GM12864 (cell line): ENCODE measurements at places on chromosomes 7 and 10.

- no peak for DNase-seq
Measured at GRCh38 chr7:27163288-27164044, 1.9 kb downstream of the HOXA9 start.

DNA sequence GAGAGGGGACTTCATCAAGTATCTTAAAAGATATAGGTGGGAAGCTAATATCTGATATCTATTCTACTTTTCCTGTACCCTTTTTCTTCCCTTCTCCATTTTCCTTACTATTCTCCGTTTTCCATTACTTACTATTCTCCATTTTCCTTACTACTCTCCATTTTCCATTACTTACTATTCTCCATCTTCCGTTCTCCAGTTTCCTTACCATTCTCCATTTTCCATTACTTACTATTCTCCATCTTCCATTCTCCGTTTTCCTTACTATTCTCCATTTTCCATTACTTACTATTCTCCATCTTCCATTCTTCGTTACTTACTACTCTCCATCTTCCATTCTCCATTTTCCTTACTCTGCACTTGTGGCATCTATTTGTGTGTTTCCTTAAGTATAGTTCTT lies 39.3 kb downstream of the STEAP4 start:
- no peak for DNase-seq

DNA sequence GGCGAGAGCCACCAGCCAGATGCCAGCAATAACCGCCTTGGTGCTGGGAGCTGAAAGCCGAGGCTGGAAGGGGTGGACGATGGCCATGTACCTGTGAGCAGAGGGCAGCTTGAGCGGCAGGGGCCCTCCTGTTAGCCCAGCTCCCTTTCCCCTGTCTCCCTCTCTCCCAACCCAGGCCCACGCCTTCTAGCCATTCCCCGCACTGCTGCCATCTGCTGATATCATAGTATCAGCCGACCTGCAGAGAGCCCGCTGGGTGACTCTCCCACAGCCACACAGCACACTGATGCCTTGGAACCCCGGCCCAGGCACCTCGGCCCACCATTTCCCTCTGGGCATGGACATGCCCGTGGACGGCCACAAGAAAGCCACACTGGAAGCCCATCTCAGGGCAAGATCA lies 1.7 kb downstream of the TACR2 start:
- no peak for DNase-seq

DNA sequence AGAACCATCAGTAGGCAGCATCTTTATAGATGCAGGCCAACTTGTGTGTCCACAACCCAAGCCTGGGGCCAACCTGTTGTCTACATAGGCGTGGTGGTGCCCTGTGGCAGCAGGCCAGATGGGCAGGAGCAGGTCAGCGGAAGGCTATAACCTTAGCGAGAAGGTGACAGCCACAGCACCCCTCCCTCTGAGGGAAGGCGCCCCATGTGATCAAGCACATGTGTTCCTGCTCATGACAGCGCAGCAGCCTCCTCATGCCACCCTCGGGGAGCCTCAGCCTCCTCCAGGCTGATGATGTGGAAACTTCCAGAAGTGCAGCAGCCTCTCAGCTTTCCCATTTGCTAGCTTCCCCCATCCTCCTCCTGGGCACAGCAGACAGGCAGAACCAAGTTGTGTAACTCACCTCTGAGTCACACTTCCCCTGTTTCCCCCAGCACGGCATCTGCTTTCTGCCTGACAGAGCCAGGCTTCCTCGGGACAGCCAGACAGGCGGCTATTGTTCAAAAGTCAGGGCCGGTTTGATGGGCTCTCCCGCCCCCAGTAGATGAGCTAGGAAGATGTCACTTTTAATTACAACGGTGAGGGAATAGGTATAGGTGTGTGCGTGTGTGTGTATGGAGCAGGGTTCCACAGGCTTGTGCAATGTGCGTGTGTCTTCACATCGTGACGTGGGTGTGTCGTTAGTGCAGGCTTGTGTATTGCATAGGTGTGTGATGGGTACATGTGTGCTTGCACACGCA lies 312.0 kb upstream of the ZMIZ1 start:
- no peak for DNase-seq

- peak; percentile 4 for DNase-seq
Measured at GRCh38 chr10:105063796-105064195, 422.7 kb downstream of the SORCS3 start.

- no peak for DNase-seq
Measured at GRCh38 chr7:95631527-95631926, 35.2 kb upstream of the PDK4 start.

GRCh38 chr7:134662166-134662870 lies 15.7 kb downstream of the BPGM start:
- no peak for DNase-seq

- DNase-seq: no peak
Measured at GRCh38 chr10:76086761-76087639, 655.6 kb downstream of the LRMDA start.

- no peak for DNase-seq
Measured at GRCh38 chr10:129163531-129163930, 303.5 kb upstream of the MGMT start.

GRCh38 chr7:18845700-18846099 lies 271.7 kb downstream of the TWIST1 start:
- no peak for DNase-seq

DNA sequence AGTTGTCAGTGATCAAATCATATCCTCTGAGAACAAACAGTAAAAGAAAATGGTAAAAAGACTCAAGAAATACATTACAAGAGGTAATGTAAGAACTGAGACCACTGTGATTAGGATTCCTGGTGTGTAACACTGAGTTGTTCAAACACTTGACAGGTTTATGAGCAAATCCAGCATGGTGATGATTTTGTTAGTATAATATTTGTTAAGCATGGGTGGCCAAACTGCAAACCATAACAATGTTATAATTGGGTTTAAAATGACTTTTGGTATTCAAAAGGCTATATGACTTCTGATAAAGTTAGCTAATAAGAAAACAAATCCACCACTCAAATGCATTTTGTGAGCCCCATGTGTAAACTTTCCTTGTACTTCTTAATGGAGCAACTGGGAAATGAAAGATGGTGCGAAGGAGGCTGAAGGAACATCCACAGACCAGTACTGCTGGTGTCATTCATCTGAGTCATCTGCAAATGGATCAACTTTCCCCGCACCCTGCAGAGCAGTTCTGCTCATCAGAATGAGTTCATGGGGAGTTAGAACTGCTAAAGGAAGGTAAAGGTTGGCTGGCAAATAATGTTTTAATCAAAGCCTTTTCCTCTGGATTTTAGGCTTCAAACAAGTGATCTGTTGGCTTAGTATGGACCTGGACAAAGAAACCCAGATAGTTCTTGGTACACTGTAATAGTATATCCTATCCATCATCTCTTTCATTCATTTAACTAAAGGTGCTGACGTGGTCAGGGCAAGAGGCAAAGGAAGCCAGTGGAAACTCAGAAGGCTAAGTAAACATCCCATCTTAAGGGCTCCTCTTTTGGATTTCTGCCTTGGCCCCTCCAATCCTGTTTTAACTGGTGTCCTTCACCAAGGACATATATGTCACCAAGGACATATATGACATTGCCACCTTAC lies 45.0 kb downstream of the AFAP1L2 start:
- DNase-seq: no peak

DNA sequence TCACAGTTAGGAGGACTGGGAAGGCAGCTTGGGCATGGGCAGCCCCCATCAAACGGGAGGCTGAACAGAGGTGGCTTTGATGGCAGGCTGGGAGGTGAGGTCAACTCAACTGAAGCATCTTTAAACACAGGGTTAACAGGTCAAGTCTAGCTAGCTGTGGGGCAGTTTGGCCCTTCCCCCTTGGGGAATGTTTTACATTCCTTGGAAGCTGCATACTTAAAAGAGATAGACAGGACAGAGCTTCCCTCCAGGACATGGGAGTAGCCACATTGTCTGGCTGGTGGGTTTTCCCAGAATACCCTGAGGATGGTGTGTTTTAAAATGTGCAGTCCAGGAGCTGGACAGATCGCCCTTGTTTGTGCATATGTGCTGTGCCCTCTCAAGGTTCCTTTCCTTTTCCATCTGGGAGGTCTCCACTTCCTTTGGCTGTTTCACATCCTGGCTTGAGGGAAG lies 6.8 kb upstream of the RASSF4 start:
- no peak for DNase-seq

DNA sequence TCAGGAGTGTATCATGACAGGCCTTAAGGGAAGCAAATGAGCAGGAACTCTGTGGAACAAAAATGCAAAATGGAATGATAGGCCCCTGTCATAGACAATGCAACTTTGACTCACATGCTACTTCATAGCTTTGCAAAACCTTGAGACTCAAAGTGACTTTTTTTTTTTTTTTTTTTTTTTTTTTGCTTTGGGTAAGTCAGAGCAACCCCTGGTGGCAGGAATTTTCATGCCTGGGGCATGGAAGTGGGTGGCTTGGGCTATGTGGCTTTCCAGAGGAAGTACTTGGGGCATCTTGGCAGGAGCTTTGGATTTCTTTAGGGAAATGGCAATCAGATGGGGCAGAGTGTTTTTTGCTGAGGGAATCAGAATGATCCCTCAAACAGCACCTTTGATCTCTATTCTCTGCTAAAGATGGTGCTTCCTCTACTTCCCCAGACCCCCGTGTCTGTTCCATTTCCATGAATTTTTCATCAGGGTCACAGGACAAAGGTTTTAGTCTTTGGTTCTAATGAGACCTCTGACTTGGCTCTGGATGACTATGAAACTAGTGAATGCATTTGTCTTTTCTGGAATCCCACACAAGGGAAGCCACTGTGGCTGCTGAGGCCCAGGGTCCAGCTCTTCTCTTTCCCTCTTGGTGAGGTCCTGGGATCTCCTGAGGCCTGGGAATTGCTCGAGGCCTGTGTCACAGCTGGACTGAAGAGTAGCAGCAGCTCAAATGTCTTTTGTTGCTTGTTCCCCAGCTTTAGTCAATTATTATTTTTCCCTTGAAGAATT lies 62.8 kb downstream of the TACC2 start:
- DNase-seq: no peak

DNA sequence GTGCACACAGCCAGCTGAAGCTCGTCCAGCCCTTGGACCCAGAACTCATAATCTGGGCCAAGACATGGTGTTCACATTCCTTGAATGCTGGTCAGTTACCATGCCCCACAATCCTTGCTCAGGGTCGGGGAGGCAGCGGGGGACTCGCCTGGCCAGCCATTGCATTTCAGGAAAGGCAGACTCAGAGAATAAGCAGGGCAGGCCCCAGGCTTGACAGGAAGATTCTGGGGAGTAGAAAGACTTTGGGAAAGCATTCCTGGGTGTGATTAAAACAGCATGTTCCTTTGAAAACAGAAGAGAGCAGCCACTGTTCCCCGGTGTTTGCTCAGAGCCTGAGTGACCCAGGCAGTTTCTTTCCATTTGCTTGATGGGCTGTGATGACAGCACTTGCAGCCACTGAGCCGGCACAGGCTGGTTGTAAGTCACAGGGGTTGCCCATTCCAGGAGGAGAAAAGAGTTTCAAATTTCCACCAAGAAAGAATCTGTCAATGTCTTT lies 473.7 kb downstream of the TYW1 start:
- DNase-seq: no peak

GRCh38 chr7:151702961-151703360 lies 174.0 kb downstream of the PRKAG2 start:
- no peak for DNase-seq

- no peak for DNase-seq
Measured at GRCh38 chr10:46560952-46561351, 4.5 kb upstream of the GPRIN2 start.

DNA sequence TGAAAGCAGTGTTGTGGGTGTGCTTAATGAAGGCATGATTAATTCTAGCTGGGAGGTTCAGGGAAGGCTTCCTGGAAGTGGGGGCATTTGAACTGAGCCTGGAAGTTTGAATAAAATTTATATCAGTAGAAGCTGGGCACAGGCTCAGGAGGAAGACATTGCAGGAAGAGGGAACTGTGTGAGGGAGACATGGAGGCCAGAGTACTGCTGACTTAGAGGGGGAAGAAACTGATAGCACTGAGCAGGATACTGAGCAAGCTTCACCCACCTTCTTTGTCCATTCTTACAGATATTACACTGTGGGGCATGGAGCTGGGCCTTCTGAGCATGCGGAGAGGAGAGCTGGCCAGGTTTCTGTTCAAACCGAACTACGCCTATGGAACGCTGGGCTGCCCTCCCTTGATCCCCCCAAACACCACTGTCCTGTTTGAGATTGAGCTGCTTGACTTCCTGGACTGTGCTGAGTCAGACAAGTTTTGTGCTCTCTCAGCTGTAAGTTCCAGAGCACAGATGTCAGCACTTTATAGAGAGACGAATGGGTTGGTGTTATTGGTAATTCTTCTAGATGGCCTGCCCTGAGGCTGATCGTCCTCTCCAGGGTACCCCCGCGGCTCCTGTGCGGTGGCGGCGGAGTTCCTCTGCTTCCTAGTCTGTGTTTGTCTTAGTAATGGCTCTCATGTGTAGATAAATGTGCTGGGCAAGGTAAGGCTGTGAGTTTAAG lies 2.1 kb downstream of the FKBP6 start:
- no peak for DNase-seq

GRCh38 chr10:13743101-13743693 lies 156.4 kb downstream of the PRPF18 start:
- peak; percentile 52 for DNase-seq

GRCh38 chr10:103542764-103543616 lies 49.5 kb downstream of the NEURL1 start:
- DNase-seq: peak; percentile 16

- no peak for DNase-seq
Measured at GRCh38 chr7:138978541-138979184, 2.5 kb downstream of the KIAA1549 start.

DNA sequence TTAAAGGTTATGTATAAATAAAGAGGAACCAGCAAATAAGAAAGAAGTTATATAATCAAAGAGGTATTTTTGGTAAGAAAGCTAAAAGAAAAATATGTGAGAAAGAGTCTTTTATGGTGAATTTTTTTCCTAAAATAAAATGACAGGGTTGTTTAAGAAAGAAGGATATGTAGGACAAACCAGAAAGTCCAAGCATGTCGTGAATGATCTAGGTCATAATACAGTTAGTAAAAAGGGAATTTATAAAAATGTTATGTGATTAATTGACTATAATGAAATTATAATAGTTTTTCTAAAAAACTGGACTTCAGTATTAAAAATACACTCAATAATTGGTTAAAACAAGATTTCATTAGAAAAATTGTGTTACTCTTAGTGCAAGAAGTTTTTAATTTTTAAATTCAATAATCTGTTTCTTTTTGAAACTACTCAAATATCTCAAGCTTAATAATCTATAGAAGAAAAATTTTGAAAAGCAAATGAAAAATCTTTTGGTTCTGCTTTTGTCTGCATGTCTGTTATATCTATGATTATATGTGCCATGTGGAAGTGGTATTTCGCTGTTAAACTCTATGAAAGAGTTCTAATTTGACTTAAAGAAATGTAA lies 23.3 kb downstream of the AVL9 start:
- DNase-seq: no peak
